DMS153 (cell line): ENCODE measurements at places on chromosomes 16 and 17.

GRCh38 chr17:39867084-39867879 is 720 bp upstream of the ZPBP2 start:
- no peak for DNase-seq

DNA sequence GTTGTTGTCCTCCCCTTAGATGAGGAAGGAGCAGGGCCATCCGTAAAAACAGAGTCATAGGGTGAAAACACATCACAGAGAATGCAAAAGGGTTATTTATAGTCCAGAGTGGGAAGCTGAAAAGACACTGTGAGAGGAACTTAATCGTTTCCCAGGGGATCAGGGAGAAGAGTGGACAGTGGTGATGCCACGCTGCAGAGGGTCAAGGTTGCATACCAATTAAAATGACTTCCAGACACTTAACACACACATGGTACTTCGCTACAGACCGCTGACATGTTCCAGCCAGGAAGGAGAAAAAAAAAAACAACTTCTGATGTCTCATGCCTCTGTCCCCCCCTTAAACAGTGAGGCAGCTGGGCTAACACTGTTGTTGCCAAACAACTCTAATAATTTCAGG is 713.8 kb upstream of the RBFOX1 start:
- DNase-seq = no peak

DNA sequence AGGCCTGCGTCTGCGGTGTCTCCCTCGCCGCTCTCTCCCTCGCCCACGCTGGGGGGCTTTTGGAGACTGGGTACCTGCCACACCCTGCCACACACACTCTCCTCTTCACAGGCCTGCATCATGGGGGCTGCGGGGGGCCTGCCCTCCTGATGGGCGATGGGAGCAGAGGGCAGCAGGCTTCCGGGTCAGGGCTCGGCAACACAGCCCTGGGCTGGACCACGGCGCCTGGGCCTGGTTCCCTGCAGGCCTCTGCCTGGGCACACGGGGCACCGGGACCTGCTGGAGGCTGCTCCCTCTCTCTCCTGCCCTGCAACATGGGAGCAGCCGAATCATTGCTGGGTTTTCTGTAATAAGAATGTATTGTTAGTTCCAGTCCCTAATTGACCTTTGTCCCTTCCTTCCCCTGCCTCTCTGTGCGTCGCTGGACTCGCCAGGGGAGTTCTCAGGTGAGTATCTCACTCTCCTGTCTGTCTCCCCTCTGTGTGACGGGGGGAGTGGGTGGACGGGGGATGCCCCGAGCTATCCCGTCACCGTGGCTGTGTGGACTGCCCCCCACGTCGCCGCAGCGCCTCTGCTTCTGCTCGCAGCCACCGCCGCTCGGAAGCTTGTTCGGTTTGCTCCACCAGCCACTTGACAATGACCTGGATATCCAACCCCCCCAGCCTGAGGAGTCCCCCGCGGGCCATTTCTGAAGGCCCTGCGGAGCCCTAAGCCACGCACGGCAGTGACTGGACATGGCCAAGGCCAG is 13.5 kb downstream of the NME3 start:
- no peak for DNase-seq

GRCh38 chr17:68461589-68461988 is 4.3 kb upstream of the WIPI1 start:
- peak; percentile 25 for DNase-seq

DNA sequence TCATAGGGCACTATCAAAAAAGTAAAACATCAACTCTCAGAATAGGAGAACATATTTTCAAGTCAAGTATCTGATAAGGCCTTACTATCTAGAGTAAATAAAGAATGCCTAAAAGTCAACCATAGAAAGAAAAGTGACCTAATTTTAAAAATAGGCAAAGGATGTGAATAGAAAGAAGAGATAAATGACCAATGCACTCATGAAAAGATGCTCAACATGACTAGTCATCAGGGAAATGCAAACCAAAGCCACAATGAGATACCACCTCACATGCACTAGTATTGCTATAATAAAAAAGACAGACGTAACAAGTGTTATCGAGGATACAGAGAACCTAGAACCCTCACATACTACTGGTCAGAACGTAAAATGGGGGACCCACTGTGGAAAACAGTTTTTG is 90.8 kb downstream of the DYNLRB2 start:
- no peak for DNase-seq

DNA sequence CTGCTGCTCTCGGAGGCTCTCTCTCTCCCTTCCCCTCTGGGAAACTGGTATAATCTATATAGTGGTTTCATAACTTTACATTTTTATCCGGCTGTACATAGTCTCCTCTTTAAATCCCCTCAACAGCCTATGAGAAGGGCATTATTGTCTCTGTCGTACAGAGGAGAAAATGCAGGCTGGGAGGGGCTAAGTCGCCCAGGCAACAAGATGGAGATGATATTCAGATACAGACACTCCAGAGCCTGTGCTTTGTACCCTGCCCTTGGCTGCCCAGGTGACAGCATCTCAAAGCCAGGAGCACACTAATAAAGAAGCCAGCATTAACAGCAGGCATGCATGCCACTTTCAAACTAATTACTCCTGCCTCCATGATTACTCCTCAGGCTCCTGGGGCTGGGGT is 4.7 kb upstream of the EIF1 start:
- no peak for DNase-seq
